ENCODE measurements at places on chromosomes 5 and 9.

GRCh38 chr5:152623951-152624350 is 218.9 kb upstream of the NMUR2 start:
- DNase-seq, result no peak

DNA sequence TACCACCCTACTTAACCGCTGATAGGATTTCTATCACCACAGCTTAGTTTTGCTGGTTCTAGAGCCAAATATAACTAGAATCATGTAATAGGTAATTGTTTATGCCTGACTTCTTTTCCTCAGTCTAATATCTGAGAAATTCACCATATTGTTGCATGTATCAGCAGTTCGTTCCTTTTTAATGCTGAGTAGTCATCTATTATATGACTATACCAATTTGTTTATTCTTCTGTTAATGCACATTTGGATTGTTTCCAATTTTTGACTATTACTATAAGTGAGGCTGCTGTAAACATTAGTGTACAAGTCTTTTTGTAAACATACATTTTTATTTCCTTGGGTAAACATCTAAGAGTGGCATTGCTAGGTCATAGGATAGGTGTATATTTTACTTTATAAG is 25.9 kb downstream of the CSNK1G3 start:
- no peak for DNase-seq

DNA sequence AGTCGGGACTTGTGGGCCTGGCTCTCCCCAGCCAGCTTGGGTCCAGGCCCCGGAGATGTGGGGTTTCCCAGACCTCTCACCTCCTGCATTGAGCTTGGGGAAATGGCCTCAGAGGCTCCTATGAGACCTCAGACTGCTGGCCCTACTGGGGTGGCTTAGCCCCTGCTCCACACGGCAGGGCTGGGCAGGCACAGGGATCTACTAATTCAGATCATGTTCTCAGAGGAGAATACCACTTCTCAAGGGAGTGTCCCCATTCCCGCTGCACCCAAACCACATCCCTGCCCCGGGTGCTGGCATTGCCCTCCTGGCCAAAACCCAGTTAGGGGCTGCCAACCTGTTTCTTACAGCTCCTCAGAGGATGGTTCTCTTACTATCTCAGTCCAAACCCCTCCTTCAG is 82.1 kb upstream of the LMX1B start:
- DNase-seq, result no peak

GRCh38 chr5:82405618-82406204 is 127.6 kb upstream of the RPS23 start:
- no peak for DNase-seq

- no peak for DNase-seq
Measured at GRCh38 chr5:39394946-39395345, 29.8 kb downstream of the DAB2 start.

- DNase-seq, result no peak
Measured at GRCh38 chr5:130436430-130436829, 532.2 kb downstream of the CHSY3 start.

DNA sequence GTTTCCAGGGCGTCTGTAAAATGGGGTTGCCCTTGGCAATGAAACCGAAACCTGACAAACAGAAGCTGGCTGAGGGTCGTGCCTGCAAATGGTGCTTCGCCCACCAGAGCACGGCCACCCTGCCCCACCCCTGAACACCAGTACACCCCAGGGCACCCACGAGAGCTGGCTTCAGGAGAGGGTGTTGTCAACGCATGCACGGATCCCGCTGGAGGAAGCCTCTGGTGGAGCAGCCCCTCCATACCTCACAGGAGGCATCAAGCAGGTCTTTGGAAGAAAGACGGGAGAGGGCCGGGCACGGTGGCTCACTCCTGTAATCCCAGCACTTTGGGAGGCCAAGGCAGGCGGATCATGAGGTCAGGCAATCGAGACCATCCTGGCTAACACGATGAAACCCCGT is 8.6 kb downstream of the SLC6A3 start:
- no peak for DNase-seq

DNA sequence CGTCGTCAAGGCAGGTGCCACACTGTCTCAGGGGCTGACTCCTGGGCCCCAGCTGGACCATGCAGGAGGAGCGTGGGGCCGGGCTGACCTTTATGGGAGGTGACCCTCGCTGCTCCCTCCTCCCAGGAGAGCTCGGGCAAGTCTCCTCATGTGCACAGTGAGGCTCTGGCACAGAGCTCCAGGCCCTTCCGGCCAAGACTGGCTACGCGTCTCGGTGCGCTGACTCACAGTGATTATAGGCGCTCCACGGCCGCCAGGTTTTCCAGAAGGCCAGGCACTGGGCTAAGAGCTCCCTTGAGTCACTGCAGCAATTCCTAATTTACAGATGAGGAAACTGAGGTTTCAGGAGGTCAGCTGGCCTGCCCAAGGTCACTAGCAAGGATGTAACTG is 47.4 kb downstream of the VAV2 start:
- DNase-seq, result no peak

DNA sequence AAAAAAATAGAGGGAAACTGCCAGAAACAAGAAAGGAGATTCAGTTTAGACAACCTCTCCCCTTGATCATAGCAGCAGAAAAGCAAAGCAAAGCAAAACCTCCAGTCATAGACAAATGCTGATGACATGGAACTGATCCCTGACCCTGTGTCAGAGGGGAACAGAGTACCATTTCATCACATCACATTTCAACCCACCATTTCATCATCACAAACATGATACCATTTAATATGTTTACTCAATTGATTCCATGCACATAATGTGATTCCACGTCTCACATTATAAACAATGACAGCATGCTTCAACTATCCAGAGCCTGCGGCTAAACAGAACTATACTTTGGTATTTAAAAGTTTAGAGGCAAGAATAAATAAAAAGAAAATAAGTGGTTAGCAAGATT is 28.7 kb upstream of the ACOT12 start:
- no peak for DNase-seq

DNA sequence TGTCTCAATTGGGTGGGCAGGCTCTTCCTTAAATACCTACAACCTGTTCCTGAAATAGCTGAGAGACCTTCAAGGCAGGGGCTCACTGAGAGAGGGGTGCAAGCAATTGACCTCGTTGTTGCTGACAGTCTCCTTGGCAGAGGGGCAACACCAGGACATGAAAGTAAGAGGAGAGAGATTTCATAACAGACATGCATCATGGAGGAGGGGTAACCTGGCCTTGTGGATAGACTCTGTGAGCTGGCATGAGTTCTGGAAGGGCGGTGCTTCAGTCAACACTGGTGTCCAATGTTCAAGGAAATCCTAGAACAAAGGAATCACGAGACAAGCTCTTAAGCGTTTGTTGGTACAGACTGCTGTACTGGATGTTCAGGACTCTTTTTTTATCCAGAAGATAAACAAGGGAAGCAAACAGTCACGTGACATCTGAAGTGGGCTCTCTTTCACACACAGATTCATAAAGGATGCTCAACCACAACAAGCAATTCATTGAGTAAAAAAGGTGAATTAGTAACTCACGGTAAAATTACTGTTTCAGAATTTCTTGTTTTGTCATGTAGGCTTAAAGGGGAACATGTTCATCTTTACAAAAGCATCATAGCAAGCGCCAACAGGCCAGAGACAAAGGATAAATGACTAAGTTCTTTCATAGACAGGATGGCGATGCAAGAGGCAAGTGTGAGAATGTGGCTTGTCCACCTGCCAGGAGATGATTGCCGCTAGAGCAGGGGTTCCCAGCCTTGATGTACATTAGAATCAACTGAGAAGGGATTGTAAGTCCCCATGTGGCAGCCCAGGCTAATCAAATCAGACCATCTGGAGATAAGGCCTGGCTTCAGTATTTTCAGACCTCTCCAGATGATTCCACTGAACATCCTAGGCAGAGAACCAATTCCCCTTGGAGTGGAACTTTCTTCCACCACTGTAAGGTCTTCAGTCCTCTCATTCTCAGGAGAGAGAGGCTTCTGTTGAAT is 20.7 kb downstream of the ANKRA2 start:
- no peak for DNase-seq

DNA sequence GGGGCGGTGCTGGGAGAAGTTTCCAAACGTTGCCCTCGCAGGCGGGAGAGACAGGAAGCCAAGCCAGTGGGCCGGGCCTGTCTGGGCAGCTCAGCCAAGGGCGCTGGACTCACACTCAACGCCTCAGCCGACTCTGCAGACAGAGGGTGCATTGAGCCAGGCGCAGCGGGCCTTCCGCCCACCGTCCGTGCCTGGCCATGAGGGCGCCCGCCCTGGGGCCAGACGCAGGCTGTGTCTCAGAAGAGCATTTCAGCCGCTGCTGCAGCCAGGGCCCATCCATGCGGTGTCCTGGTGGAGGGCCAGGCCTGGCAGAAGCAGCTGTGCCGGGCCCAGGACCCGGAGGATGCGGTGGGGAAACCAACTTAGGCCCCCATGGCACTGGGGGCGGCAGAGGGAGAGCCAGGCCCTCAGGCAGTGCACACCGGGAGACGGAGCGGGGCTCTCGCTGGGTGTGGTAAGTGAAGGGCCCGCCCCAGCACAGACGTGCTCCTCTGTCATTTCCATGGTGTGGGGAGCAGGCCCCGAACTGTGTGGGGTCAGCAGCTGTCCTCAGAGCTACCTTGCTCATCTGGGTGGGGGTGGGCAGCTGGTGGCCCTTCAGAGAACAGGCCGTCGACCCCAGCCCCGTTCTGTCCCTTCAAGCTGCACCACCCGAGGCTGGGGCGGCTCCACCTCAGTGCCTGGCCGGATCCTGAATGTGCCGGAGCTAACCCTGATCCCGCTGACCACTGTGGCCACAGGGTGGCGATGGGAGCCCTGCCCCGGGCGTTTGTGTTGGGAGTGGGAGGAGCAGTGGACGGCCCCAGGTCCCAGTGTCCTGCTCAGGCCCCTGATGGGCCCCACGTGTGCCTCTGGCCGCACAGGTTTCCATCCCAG is 18.0 kb downstream of the DNLZ start:
- no peak for DNase-seq

- DNase-seq, result peak; percentile 6
Measured at GRCh38 chr5:128674837-128675446, 136.9 kb upstream of the FBN2 start.

DNA sequence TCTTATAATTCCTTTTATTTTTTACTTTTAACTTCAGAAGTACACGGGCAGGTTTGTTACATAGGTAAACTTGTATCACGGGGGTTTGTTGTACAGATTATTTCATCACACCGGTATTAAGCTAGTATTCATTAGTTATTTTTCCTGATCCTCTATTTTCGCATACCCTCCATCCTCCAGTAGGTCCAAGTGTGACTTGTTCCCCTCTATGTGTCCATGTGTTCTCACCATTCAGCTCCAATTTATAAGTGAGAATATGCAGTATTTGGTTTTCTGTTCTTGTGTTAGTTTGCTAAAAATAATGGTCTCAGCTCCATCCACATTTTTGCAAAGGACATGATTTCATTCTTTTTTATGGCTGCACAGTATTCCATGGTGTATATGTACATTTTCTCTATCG is 43.1 kb upstream of the IFNE start:
- no peak for DNase-seq

GRCh38 chr5:35229076-35230037 is 930 bp downstream of the PRLR start:
- peak; percentile 29 for DNase-seq

DNA sequence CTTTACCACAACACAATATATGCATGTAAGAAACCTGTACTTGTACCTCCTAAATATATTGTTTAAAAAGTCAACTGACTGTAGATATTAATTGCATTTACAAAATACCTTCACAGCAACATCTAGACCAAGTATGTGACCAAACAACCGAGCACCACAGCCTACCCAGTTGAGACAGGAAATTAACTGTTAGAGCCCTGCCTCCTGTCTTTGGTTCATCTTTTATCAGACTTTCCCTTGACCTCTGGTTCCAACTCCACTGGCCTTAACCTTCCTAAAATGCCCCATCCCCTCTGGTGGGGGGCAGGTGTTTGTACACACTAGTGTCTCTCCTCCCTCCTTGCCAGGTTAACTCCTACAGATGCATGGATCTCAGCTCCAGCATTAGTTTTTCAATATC is 155.0 kb upstream of the PANK3 start:
- no peak for DNase-seq

Data from B cell (primary cell).